ENCODE measurements at places on chromosomes 5 and 9.

GRCh38 chr9:18023332-18023731, 444.5 kb downstream of the SH3GL2 start:
- DNase-seq: no peak

- DNase-seq: no peak
These were observed 204.4 kb downstream of the GLIS3 start for GRCh38 chr9:4095484-4095883.

GRCh38 chr5:144072518-144072927, 97.9 kb downstream of the YIPF5 start:
- no peak for DNase-seq

DNA sequence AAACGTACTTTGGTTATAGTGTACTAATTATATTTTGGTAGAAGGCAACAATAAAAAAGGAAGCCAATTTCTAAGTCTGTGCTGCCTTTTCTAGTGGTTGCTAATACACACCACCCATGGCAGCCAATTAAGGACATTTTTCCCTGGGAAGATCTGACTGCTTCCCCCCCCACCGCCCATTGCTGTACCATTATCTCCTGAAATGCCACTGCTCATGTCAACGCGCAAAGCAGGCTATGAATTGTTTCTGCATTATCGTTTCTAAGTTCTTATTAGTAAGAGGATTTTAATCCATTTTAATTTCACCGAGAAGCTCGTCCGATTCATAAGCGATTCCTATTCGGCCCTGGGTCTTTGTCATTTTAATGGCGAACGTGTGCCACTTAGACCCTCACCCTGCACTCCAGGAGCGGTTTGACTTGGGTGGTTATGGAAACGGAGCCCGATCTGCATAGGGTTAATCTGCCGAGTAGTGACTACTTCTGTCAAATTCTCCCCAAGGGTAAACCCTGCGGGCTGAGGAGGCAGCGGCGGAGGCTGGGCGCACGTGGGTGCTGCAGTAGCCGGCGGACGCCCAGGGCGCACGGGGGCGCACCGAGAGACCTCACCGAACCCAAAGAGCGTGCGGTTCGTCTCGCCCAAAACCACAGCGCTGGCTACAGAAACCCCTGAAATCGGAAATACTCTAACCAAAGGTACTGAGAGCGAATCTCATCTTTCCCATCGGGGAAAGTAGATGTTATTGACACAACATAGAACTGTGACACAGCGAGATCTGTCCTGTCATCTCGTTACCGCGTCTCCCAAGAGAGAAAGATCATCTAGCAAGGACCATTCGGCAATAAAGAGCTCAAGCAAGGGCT, 55.8 kb upstream of the SHC3 start:
- DNase-seq: peak; percentile 54

DNA sequence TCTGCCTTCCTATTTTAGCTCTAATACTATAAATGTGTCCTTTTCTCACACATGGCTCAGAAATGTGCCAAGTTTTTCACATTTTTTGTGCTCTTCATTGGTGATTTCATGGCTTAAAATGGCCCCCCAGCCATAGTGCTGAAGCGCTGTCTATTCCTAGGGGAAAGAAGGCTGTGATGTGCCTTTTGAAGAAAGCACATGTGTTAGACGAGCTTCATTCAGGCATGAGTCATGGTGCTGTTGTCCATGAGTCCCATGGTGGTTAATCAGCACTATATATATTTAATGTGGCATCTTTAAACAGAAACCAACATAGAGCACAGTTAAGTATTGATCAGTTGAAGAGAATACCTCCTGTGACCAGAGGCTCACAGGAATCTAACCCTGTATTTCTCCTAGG, 55.8 kb downstream of the PDE8B start:
- no peak for DNase-seq

DNA sequence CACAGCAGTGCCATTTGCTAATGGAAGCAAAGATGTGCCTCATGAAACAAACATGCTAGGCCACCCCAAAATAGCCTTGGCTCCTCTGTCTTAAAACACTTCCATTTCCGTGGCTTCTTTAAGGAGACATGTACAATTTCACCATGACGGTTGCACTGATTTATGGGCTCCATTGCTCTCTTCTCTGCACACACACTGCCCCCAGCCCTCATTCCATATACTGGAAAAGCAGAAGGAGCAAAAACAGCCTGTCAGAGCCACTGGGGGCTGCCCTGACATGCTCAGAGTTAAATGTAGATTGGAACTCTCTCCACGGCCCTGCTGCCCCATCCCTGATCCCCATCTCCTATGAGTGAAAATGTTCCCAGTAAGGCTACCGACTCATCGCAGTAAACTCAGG, 114.8 kb downstream of the ROR2 start:
- DNase-seq: no peak

DNA sequence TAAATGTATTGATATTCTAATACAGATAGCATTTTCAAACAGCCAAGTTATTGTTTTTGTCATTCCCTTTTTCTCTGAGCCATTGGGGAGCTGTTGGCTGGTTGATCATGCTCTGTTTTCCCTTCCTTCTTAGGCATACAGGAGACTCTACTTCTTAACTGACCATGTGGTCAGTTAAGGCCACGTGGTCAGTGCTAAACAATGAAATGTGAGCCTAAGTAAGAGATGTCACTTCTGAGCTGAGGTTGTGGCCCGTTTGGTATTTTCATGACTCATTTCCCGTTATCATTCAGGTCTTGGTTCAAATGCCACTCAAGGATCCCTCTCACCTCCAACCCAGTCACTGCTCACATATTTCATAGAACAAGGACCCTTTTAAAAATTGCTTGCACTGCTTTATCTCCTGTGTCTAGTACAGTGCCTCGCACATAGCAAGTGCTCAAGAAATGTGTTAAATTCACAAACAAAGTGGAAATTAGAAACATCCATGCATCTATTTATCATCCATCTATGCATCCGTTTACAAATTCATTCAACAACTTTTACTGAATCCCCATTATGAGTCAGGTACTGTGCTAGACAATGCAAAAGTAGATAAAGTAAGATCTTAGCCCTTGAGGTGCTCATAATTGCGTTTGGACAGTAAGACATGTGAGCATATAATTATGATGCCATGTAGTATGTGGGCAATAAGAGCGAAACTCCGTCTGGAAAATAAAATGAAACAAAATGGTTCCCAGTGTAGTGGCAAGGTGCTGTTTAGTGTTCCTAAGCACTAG, 50.7 kb downstream of the ARRDC3 start:
- no peak for DNase-seq

DNA sequence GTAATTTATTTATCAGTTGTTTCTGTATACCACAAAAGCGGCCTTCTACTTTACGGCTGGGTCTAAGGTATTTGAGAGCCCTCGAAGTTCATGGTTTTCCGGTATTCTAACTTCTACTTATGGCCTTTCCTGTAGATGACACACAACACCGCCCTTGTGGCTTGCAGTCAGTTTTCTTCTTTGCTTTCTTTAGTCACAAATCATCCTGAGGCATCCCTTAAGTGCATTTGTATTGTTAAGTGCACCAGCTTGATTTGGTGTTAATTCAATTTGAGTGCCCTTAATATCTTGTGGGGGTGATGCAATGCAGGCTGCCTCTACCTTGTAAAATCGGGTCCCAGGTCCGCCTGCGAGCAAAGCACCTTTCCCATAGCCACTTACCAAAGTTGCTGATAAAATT, 511.9 kb downstream of the CCDC171 start:
- DNase-seq: no peak

- DNase-seq: no peak
These were observed 9.9 kb upstream of the SLC9A3 start for GRCh38 chr5:533955-534742.
